ENCODE measurements at places on chromosomes 2 and 18.

DNA sequence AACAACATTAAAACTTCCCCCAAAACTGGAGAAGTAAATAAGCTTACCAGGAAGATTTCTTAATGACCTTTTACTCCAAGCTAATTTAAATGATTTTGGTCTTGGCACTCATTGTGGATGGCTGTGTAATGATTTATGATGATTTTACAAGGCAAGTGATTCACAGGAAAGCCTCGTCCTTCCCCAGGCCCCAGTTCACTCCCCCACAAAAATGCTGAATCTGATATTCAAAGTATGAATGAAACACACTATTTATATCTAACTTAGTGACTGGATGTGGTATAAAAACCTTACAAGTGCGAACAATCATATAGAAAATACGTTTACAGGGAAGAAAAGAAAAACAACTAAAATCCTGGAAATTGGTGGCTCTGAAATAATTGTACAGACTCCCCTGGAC, 49.8 kb downstream of the ZNF516 start:
- peaks cover 6% of the 10 kb centered on the region for H3K36me3 ChIP-seq
- no peaks in the 10 kb centered on the region for H3K27me3 ChIP-seq
- peak overlapping the region; percentile 97 for H3K27ac ChIP-seq
- no peak for DNase-seq
- H3K4me3 ChIP-seq, result no peak overlapping the region
- peaks cover 81% of the 10 kb centered on the region for H3K4me1 ChIP-seq

- H3K36me3 ChIP-seq, result peaks cover 13% of the 10 kb centered on the region
- H3K27ac ChIP-seq, result peak overlapping the region; percentile 50
- DNase-seq, result no peak
- H3K4me1 ChIP-seq, result peaks cover 20% of the 10 kb centered on the region
- H3K4me3 ChIP-seq, result peak overlapping the region; percentile 41
These were observed 15.6 kb downstream of the ODC1 start for GRCh38 chr2:10432311-10433181.

DNA sequence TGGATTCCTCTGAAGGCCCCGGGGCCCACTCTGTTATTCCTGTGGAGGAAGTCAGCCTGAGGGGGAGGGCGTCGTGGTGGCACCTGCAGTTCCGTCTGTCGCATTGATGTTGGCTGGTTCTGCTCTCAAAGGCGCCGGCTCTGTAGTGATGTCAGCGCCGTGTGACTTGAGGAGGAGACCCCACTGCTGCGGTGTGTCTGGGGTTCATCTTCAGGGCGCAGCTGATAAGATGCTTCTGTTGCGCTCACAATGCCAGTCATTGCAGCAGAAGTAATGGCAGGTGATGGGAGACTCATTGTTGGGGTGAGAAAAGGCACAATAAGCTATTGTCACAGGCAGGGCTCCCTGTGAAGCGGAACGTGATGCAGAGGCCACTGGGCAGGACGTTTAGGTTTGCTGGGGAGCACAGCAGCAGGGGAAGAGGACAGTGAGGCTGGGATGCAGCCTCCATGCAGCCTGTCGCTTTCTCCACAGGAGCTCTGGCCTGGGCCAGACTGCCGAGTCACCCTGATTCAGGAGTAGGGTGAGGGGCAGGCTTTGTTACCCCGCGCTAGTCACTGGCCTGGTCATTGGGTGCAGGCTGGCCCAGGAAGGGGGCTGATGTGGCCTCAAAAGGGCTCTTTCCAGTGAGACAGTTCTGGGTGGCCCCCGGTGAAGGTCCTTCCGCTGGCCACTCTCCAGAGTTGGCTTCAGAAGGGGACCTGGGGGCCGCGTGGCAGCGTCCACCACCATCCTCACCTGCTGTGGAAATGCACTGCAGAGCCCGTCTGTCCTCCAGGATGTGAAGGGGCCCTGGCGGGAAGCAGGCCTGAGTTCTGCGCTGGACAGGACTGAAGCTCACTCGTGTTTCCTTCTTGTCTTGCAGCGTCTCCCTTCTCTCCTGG, 42.9 kb downstream of the SH3BP4 start:
- H3K4me1 ChIP-seq, result no peaks in the 10 kb centered on the region
- peaks cover 16% of the 10 kb centered on the region for H3K36me3 ChIP-seq
- no peak overlapping the region for H3K4me3 ChIP-seq
- no peak for DNase-seq
- H3K27me3 ChIP-seq, result no peaks in the 10 kb centered on the region
- no peak overlapping the region for H3K27ac ChIP-seq

DNA sequence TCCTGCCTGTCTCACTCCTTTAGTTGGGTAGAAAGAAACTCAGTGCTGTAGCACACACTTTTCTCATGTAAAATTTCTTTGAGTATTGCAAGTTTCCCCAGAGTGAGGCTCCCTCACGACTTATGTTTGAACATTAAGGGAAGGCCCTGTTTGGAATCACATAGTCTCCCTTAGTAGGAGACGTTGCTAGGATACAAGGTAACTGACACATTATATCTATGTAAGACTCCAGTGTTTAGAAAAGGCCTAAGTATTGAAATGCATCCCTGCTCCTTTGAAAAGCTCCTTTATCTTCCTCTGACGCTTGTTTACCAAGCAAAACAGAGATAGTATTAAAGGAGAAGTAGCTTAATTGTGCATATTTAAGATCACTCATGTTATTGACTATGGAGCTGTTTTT, 248.2 kb downstream of the PHLPP1 start:
- peaks cover 7% of the 10 kb centered on the region for H3K4me1 ChIP-seq
- H3K36me3 ChIP-seq, result no peaks in the 10 kb centered on the region
- no peak overlapping the region for H3K4me3 ChIP-seq
- DNase-seq, result no peak
- H3K27me3 ChIP-seq, result no peaks in the 10 kb centered on the region

GRCh38 chr2:112204411-112204810, 50.4 kb downstream of the ZC3H8 start:
- no peaks in the 10 kb centered on the region for H3K36me3 ChIP-seq
- no peak overlapping the region for H3K4me3 ChIP-seq
- H3K27ac ChIP-seq, result no peak overlapping the region
- no peaks in the 10 kb centered on the region for H3K4me1 ChIP-seq
- DNase-seq, result no peak

- peaks cover 36% of the 10 kb centered on the region for H3K4me1 ChIP-seq
- no peaks in the 10 kb centered on the region for H3K36me3 ChIP-seq
- no peaks in the 10 kb centered on the region for H3K27me3 ChIP-seq
- H3K4me3 ChIP-seq, result no peak overlapping the region
- no peak for DNase-seq
These were observed 156.1 kb downstream of the HAUS1 start for GRCh38 chr18:46260016-46260878.

DNA sequence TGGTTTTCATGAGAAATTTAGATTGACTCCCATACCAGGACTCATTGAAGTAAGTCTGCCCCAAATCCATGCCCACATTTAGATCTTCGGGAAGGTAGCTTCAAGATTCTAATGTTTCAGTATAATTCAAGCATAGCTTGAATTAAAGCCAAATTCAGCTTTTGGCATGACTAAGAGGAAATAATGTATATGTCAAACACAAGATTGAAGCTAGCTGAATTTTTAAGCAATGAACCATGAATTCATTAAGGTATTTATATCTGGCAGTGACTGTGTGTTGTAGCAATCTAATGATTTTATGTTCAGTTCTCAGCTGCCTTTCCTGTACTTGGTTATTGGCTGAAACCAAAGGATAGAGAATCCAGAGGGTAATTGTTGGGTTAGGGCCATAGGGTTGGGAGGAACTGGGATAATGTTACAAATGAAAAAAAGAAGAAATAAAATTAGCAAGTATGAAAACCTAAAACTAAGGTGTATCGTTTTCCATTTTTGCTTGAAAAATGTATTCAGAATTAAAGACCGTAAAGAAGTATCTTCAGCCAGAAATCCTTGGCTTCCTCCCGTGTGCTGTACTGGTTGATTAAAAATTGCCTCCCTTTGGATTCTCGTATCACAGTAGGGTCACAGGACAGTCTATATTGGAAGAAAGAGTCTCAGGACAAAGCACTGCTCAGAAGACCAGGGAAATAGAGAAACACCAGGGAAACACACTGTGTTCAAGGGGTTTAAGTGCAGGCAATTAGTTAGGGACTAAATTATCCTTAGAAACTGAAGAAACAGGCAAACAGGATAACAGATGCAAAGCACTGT, 119.0 kb upstream of the FN1 start:
- no peaks in the 10 kb centered on the region for H3K36me3 ChIP-seq
- no peaks in the 10 kb centered on the region for H3K27me3 ChIP-seq
- no peak for DNase-seq
- H3K4me1 ChIP-seq, result no peaks in the 10 kb centered on the region
- no peak overlapping the region for H3K27ac ChIP-seq

- DNase-seq, result no peak
- H3K36me3 ChIP-seq, result peaks cover 5% of the 10 kb centered on the region
- peaks cover 21% of the 10 kb centered on the region for H3K4me1 ChIP-seq
These were observed 68.3 kb downstream of the REV1 start for GRCh38 chr2:99421469-99421868.

- H3K4me3 ChIP-seq, result no peak overlapping the region
- H3K27me3 ChIP-seq, result no peaks in the 10 kb centered on the region
- no peak overlapping the region for H3K27ac ChIP-seq
- DNase-seq, result no peak
These were observed 1261.6 kb upstream of the NXPH2 start for GRCh38 chr2:140041811-140042210.

GRCh38 chr18:13290856-13291271, 72.3 kb downstream of the LDLRAD4 start:
- H3K4me1 ChIP-seq, result no peaks in the 10 kb centered on the region
- no peak overlapping the region for H3K4me3 ChIP-seq
- no peaks in the 10 kb centered on the region for H3K27me3 ChIP-seq
- DNase-seq, result no peak
- no peak overlapping the region for H3K27ac ChIP-seq

DNA sequence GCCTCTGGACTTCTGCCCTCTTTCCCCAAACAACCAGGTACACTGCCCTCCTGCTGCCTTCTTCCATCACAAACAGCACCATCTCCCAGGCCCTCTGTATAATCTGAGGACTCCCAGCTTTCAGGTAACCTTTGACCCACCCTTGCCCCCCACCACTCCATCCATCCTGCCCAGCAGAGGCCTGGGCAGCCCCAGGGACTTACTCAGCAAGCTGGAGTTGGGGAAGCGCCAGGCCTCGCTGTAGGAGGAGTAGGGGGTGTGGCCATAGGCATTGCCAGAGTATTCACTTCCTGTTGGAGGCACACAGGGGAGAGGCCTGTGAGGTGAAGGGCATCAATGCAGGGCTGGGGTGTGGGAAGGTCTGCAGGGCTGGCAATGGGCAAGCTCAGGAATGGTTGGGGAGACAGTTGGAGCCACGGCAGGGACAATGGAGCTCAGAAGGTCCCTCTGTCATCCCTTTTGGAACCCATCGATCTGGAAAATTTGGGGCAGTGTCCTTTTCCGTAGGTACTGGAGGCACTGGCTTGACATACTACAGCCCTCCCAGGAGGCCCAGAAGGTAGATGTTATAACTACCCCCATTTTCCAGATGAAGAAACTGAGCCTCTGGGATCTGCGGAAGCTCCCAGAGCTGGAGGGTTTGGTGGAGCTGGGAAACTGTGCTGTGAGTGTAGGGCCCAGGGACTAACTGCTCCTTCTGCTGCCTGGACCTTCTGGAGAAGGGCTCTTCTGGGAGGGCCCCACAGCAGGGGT, 46.3 kb downstream of the PSD4 start:
- DNase-seq, result peak; percentile 43
- H3K36me3 ChIP-seq, result no peaks in the 10 kb centered on the region
- peaks cover 37% of the 10 kb centered on the region for H3K4me1 ChIP-seq
